Prostate gland (tissue), 2 donors: ENCODE measurements at places on chromosomes 3 and 15. TPM values are rescaled to one million over a fixed set of nuclear protein-coding genes. Genes with fewer than 3 reads are reported as not detected.

The HEXA gene
- 78.1 TPM for total RNA-seq

The CCDC33 gene
- 1.5 TPM for total RNA-seq

The CAPN3 gene
- 15.1 TPM for total RNA-seq

The RTF1 gene
- 23.8 TPM for total RNA-seq
